ENCODE measurements at places on chromosomes 7 and 10.
A peak's percentile ranks its signal among the peaks of the same experiment; 100 is the strongest.

GRCh38 chr10:17075533-17076359, 53.9 kb downstream of the CUBN start:
- DNase-seq = peak; percentile 94

DNA sequence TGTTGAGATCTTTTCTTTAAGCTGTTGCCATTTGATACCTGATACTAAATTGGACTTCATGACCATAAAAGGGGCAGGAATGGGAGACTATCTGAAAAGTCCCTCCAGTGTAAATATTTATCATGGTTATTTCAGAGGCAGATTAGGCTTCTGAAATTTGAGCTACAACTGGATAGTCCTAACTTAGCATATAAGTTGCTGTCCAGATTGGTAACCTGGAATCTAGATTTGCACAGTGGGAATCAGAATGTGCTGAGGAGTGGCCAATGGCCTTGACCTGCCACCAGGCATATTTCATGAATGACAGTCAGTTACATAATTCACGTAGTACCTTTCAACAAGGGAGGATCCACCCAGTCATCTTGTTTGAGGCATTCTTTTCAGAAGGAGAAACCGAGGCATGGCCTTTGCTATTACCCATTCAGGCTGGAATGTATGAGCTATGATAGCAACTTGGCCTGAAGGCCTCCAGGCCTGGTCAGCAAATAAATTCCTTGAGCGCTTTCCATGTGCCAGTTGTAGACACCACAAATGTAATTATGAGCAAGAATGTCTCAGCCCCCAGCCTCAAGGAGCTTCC, 80.0 kb downstream of the EEPD1 start:
- no peak for DNase-seq

DNA sequence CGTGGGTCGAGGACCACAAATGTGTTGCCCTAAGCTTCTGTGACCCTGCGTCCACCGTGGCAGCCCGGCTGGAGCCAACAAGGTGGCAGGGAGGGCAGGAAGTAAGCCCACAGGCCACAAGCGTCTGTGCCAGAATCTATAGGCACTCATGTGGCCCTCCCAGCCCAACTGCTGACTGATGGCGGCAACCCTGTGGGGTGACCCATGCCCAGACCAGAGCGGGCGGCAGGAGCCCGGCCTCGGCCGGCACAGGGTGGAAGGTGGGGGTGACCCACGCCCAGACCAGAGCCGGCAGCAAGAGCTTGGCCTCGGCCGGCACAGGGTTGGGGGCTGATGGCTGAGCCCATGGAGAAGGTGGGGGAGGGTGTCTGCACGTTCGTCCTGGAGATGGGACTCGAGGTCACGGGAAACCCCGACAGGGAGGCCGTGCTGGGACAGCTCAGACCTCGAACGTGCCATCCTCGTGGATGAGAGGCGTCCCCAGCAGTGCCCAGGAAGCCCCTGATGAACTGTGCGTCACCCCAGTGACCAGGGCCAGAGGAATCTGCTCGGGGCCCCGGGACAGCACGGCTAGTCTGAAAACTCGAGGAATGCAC, 181.0 kb downstream of the ELFN1 start:
- DNase-seq = no peak

- DNase-seq = no peak
Observed at GRCh38 chr7:81361769-81362312, 408.0 kb downstream of the HGF start.

DNA sequence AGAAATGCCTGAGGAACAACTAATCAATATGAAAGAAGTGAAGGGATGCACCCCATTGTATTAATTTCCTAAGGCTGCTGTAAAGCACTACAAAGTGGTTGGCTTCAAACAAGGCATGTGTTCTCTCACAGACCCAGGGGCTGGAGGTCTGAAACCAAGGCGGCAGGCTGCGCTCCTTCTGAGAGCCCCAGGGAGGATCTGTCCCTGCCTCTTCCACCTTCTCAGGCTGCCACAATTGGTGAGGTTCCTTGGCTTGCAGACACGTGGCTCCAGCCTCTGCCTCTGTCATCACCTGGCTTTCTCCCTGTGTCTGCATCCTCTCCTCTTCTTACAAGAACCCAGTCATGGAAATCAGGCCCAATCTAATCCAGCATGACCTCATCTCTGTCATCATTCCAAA, 110.1 kb downstream of the TNS3 start:
- no peak for DNase-seq

DNA sequence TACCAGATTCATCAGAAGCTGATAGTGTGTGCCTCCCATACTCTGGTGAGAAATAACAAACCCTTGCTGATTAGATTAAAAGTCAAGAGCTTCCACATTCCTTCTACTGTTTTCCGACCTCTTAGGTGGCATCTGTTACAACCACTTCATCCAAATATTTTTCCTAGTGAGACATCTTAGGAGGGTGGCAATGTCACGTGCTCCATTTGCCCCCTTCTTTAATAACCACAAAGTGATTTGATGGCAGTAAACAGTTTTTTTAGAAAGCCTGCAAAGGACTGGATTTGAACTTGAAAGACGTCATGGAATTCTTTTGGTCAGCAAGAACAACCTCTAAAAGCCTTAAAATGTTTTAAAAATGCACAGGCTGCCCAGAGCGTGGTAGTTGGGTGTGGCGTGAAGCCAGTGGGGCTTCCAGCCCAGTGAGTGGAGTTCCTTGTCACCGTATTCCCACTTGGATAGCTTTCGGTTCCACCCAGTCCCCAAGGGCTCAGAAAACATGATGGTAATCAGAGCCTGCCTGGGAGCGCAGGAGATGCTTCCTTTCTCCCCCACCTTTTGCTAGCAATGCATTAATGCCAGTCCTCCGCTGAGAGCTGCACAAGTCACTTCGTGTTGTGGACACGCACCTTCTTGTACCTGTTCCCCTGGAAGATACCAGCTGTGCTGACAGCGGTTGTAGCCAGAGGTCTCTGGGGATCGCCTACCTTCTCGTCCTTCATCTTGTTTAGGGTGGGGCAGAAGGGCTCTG, 256.4 kb downstream of the KIAA1217 start:
- peak; percentile 57 for DNase-seq
